Activated naive CD8-positive, alpha-beta T cell treated with anti-CD3 and anti-CD28 coated beads, Interleukin-2, amount 50 U/mL, for 24 hours (primary cell): ENCODE measurements at places on chromosomes 1 and 21.

GRCh38 chr1:230104395-230105244 is 37.6 kb downstream of the GALNT2 start:
- DNase-seq, result peak; percentile 85

DNA sequence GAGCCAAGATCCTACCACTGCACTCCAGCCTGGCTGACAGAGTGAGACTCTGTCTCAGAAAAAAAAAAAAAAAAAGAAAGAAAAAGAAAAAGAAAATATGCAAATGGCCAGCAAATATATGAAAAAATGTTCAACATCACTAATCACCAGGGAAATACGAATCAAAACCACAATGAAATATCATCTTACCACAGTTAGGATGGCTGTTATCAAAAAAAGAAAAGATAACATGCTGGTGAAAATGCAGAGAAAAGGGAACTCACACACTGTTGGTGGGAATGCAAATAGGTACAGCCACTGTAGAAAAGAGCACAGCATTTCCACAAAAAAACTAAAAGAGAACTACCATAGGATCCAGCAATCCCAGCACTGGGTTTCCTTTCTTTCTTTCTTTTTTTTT is 477.5 kb downstream of the SMYD3 start:
- DNase-seq, result no peak

- DNase-seq, result no peak
Observed at GRCh38 chr1:62732331-62732730, 44.1 kb upstream of the DOCK7 start.

DNA sequence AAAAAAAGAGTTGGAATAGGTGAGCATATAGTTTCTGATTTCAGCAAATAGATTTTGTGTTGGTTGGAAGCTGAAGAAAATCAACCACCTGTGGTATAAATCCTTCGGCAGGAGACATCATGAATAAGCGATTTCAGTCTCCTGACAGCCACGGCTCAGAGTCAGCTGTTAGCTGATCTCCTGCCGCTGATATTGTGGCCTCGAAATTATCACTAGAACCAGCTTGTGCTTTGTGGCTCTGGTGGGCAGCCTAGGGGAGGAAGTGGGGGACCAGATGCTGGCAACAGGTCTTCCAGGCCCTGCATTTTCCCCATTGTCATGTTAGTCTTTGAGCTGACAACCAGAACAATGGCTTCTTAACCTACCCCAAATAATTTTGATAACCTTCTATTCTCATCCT is 842 bp upstream of the GCSAML start:
- no peak for DNase-seq

- no peak for DNase-seq
Observed at GRCh38 chr1:54875000-54875399, 12.0 kb downstream of the DHCR24 start.

- DNase-seq, result no peak
Observed at GRCh38 chr1:94983171-94983739, 56.3 kb upstream of the CNN3 start.

DNA sequence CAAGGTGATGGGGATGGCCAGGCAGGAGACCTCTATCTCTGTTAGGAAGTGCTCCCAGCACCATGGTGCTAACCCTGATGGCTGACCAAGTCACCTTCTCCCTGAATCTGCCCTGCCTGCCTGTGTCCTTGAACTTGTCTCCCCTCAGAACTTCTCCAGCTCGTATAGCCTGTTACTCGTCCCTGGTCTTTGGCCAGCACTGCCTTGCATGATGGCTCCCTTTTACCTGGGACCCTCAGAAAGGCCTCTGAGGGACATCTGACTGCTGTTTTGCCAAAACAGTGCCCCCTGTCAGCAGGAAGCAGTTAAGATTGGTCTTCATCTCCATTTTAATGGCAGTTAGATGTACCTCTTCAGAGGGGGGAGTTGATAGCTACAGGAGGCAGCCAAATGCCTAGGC is 148.3 kb downstream of the RHOU start:
- no peak for DNase-seq

DNA sequence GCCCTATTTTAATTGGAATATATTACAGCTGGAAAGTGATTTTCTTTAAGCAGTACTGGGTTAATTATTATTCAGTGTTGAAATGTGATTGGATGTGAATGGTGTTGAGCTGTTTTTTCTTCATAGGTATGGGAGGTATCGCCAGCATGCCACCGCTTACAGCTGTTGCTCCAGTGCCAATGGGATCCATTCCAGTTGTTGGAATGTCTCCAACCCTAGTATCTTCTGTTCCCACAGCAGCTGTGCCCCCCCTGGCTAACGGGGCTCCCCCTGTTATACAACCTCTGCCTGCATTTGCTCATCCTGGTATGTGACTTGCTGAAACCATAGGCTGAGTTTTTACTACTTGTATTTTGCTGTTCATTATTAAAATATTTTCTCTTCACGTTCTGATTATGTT is 107.7 kb downstream of the ITSN1 start:
- no peak for DNase-seq

DNA sequence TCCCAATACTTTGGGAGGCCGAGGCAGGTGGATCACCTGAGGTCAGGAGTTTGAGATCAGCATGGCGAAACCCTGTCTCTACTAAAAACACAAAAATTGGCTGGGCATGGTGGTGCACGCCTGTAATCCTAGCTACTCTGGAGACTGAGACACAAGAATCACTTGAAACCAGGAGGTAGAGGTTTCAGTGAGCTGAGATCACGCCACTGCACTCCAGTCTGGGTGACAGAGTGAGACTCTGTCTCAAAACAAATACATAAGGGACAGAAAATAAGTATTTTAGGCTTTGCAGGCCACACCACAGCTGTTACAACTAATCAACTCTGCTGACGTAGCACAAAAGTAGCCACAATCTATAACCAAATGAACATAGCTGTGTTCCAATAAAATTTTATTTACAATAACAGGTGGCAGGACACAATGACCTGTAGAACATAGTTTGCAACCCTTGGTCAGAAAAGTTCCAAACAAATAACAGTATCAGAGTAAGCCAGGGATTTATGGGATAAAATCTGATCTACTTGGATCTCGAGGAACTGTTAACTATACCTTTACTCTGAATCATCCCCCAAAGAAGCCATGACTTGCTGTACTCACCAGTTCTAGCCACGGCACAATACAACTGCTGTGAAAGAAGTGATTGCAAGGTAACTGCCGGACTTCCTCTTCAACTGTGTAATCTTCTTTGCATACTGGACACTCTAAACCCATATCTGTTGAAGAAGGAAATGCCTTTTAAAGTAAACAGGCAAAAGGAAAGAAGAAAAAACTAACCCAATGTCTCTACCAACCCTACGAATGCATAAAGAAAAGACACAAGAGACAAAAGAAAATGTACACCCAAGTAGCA is 28.3 kb downstream of the CD160 start:
- no peak for DNase-seq

GRCh38 chr1:205927247-205927646 is 16.0 kb downstream of the SLC26A9 start:
- DNase-seq, result no peak

GRCh38 chr1:73980324-73981040 is 217.5 kb downstream of the LRRIQ3 start:
- no peak for DNase-seq

GRCh38 chr1:41397020-41397419 is 35.8 kb downstream of the FOXO6 start:
- DNase-seq, result no peak

- peak; percentile 44 for DNase-seq
Observed at GRCh38 chr1:25487628-25488027, 55.8 kb upstream of the LDLRAP1 start.

GRCh38 chr1:152970495-152970894 is at the start of gene SPRR4:
Gene SPRR4, plus strand, starts transcription at chr1:152970648. Its CDS starts 1,243 bp downstream, at chr1:152971891.
- DNase-seq, result no peak

DNA sequence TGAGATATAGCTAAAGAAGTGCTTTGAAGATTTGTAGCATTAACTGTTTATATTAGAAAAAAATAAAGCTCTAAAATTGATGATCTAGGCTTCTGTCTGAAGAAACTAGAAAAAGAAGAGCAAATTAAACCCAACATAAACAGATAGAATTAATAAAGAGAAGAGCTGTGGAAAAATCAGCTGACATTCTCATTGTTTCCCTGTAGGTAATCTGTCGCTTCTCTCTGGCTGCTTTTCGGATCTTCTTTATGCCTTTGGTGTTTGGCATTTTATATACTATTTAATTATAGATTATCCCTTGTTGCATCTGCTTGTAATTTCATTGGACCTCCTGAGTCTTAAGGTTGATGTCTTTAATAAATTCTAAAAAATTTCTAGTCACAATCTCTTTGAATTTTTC is 59.8 kb downstream of the MPZL1 start:
- DNase-seq, result no peak

GRCh38 chr1:181911715-181912114 is 149.8 kb downstream of the ZNF648 start:
- DNase-seq, result no peak

DNA sequence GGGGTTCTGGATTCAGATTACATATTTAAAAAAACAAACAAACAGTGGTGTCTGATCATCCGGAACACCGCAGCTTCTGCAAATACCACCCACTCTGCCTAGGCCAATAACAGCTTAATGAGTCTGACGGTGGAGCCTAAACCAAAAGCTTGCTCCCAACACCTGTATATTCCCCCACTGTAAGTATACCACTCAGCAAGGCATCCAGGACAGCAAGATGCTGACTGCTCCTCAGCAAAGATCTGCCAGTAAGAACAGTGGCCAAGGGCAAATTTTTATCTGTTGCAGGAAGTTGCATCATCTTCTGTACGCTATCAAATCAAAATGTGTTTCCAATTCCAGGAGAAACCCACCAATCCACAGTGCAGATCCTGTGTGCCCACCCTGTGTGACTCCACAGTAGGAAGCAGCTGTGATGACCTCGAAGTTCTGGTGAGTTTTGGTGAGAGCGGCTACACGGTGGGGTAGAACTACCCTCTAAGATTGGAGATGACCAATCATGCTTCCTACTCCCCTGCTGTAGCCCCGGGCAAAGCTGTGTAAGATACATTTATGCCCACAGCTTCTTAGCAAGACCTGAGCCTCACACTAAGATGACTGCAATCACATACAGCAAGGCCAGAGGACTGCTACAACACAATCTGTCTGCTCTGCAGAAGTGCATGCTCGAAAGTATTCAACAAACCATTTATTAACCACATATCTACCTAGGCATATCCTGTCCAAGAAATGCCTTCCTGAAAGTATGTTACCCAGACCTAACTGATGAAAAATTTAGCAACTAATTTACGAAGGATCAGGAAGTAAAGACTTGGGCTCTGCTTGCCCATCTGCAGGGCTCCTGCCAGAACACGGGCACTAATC is 30.5 kb downstream of the SIPA1L2 start:
- no peak for DNase-seq

DNA sequence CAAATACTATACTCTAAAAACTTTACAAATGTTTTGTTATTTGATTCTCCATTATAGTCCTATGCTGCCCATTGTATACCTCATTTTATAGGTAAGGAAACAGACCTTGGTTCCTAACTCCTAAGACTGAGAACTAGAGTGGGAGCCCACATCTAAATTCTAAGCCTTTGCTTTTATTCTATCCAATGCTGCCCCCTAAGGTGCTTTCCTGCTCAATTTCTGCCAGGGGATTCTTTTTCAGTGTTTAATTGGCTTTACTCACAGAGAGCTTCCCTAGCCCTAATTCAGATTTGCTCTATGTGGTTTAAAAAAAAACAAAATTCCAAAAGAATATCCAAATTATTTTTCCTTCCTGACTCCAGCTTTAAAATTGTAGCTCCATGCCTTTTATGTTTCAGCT is 64.5 kb downstream of the KIF14 start:
- DNase-seq, result no peak

- no peak for DNase-seq
Observed at GRCh38 chr1:17194133-17194475, 10.8 kb upstream of the PADI1 start.

GRCh38 chr1:225653463-225654276 is 747 bp upstream of the ENAH start:
- peak; percentile 10 for DNase-seq

- DNase-seq, result no peak
Observed at GRCh38 chr21:36210779-36211659, 54.4 kb downstream of the DOP1B start.

DNA sequence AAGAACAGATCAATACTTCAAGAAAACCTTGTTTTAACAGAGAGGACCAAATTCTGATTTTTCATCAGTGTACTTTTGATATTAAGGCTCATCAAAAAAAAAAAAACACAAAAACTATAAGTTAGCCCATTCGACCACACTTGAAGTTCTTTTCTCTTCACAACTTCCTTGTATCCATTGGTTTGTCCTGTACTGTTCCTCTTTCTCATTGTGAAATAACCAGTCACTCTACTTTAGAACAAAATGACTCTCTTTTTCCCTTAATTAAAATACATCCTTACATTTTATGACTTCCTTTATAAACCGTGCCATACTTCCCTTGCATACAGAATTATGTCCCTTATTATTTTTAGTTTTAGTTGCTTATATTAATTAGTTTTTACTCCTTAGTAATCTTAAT is 8.4 kb downstream of the QSOX1 start:
- DNase-seq, result no peak

DNA sequence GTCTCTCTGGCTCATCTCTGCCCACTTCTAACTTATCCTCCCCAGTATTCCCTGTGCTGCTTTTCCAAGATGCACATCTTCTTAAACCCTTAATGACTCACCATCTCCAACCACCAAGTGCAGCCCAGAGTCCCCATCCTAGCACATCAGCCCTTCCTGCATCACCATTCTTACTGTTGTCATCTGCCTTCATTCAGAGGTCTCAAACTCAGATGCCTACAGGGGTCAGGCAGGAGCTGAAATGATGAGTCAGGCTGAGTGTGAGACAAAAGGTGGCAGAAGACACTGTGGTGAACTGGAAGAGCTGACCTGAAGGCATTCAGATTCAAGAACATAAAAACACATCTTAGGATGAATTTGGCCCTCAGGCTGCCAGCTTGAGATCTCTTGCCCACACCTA is 34.6 kb downstream of the OLFML2B start:
- no peak for DNase-seq

- DNase-seq, result no peak
Observed at GRCh38 chr1:97451944-97452343, 468.9 kb downstream of the DPYD start.

- DNase-seq, result no peak
Observed at GRCh38 chr21:45026826-45027225, 47.6 kb upstream of the ADARB1 start.

DNA sequence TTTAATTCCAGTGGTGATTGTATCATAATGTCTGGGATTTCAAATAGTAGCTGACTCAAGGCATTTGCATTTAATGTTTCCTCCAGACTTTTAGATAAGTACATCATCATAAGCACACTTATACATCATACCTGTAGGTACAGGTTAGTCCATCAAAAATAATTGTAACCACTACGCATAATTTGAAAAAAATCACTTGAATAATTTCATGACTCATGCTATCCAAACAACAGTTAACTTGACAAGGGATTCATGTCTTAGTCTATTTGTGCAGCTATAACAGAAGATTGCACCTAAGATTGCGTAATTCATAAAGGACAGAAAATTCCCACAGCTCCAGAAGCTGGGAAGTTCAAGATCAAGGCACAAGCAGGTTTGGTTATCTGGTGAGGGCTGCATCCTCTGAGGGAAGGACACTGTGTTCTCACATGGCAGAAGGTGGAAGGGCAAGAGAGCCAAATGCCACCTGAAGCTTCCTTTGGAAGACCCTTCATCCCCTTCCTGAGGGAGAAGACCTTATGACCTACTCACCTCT is 801.7 kb upstream of the BRINP3 start:
- no peak for DNase-seq

- DNase-seq, result no peak
Observed at GRCh38 chr21:46211376-46211775, 17.2 kb downstream of the LSS start.
